ENCODE measurements at places on chromosomes 3 and 15.
A peak's percentile ranks its signal among the peaks of the same experiment; 100 is the strongest.

DNA sequence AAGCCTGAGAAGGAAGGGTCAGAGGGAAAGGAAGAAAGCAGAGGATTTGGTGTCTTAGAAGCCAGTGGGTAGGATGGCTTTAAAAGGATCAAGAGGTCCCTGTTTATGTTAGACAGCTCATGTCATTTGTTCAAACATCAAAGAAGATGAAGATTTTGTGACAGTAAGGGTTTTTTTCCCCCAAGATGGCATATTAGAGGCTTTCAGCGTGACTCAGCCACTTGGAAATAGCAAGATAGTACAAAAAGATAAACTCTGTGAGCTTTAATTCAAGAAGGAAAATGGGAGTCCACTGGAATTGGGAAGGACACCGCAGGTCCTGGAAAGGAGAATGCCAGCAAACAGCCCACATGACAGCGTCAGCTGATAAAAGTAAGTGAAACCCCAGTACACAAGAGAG is 467.1 kb upstream of the THBS1 start:
- DNase-seq: no peak

- no peak for DNase-seq
Observed at GRCh38 chr15:38145651-38146111, 107.0 kb upstream of the SPRED1 start.

- DNase-seq: no peak
Observed at GRCh38 chr3:45590822-45591546, 3.6 kb upstream of the LIMD1 start.

- no peak for DNase-seq
Observed at GRCh38 chr3:127593178-127593577, 2.6 kb upstream of the TPRA1 start.

GRCh38 chr15:35991386-35991785 is 445.4 kb upstream of the DPH6 start:
- DNase-seq: no peak

DNA sequence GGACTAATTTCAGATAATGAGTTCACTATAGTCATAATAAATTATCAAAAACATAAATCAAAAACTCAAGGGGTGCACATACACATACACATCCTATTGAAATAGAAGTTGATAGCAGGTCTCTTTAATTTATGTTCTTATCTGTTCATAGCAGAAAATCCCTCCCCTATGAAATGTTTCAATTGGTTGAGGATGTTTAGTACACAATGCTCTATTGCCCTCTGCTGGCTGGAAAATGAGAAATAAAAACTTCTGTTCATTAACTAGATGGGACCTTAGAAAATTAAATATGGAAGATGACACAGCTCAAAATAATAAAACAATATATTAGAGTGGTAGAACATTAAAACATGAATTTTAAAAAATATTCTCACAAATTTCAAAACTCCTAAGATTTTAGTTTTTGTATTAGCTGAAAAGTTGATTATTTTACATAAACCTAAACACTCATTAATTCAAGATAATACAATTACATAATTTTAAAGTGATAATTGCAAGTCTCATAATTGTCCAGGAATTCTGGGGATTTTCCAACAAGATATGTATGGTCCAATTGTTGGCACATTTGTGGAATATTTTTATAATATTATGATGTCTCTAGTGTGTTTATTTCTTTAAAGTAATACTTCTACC is 735.0 kb downstream of the ROBO1 start:
- DNase-seq: peak; percentile 60

DNA sequence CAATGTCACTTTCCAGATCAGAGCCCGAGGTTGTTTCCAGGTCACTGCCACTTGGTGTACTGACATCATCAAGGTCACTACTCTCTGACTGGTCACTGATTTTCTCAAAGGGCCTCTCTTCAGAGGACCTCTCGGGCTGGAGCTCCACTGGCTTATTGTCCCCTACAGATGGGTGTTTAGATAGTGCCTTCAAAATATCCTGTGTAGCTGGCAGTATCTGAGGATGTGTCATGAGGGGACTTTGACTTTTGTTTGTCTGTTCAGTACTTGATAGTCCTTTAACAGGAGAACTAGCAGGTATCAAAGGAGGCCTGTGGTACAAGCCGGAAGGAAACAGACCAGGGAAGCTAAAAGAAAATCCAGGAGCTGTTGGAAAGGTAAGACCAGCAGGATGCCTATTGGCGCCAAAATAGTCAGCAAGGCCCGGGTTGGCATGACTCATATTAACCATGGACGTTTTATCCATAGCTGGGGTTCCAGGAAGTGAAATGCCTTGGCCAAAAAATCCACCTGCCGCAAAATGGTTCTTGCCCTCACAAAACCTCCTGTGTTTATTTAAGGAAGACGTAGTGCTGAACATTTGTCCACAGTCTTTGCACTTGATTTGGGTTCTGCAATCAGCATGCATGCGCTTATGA is 547.3 kb downstream of the MECOM start:
- no peak for DNase-seq

- DNase-seq: peak; percentile 65
Observed at GRCh38 chr3:195117978-195118581, 152.9 kb downstream of the XXYLT1 start.

DNA sequence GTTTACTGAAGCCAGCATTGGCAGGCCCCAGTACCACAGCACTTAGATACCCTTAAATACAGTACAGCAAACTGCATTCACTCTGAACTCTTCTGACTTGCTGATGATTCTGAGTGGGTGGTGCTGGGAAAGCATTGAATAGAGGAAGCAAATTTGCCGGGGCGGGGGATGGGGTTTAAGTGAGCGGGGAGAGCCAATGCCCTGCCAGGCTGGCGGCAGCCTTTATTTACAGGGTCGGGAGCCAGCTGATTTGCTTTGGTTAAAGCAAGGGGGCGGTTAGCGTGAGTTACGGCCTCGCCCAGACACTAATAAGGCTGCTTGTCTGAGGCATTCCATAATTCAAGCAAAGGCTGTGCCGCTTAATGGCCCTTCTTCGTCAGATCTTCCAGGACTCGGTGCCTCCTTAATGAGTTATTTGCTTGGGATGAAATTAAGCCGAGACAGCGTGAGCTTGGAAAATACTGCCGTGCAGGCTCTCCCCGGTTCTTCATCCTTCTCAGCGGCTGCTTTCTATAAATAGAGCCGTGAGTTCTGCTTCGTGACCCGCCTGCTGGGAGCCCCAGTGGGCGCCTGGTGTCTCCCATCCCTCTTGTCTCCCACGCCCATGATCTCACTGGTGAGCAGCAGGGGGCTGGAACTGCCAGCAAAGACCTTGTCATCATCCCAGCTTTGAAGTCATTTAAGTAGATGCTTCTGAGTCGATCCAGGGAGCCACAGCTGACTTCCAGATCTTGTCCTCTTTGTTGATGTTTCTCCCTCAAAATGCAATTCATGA is 25.8 kb downstream of the SPSB4 start:
- peak; percentile 60 for DNase-seq

DNA sequence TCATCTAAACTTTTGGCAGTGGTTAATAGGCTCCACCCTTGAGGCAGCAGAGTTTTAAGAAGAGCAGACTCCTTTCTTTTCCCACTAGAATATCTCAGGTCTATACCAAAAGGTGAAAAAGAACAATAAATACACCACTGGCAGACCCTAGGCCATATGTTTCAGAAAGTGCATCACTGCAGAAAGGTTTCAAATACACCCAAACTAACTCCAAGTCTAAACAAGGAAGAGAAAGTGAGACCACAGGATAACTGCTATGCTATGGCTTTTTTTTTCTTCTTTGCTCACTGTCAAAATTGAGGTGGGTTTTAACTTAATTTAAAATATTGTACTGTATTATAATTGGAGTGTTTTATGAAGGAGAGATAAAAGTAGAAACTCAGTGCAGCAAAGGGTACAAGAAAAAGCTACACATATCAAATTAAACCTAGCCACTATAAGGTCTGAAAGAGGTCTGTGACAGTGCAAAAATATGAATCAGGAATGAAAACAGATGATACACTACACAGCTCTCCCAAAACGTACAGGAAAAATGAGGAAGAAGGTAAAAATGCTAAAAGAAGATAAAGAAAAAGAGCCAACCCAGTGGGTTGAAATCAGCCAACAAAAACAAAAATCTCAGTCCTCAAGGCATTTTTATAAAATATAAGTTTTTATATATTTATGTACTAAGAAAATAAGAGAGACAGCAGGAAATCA is 8.4 kb downstream of the SNX4 start:
- no peak for DNase-seq

- no peak for DNase-seq
Observed at GRCh38 chr3:111724694-111725093, 129.5 kb upstream of the ZBED2 start.

- no peak for DNase-seq
Observed at GRCh38 chr3:178097576-178097975, 438.7 kb upstream of the KCNMB2 start.

DNA sequence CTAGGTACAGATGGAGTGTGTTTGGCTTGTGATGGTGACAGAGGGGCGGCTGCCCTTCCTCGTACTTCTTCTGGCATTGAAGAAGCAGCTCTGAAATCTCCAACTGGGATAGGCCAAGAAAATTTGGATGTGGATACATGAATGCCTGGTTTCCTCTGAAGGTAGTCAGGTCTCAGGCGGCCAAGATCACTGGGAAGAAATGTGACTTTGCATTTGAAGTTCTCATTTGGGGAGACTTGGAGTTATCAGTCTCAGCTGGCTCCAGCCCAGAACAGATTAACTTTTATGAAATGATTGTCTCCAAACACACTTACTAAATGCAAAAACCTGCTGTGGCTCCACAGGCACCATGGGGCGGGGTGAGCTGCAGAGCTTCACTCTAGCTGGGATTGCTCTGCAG is 215.9 kb downstream of the THSD4 start:
- DNase-seq: no peak

GRCh38 chr15:63902671-63903035 is 68.9 kb upstream of the HERC1 start:
- DNase-seq: no peak

DNA sequence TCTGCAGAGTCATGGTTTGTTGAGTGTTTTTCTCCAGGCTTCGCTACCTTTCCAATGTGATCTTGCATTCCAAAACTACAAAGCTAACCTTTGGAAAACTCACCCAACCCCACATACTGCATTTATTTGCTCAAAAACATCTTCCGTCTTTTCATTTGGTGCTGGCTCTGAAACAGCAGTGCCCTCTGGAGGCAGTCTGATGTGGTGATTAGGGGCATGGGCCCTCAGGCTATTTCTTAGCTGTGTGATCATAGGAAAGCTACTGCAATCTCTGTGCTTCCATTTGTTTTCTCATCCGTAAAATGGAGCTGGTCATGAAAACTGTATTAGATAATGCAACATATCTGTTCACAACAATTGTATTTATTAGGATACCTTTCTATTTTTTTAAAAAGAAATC is 47.0 kb downstream of the MTHFS start:
- peak; percentile 81 for DNase-seq

DNA sequence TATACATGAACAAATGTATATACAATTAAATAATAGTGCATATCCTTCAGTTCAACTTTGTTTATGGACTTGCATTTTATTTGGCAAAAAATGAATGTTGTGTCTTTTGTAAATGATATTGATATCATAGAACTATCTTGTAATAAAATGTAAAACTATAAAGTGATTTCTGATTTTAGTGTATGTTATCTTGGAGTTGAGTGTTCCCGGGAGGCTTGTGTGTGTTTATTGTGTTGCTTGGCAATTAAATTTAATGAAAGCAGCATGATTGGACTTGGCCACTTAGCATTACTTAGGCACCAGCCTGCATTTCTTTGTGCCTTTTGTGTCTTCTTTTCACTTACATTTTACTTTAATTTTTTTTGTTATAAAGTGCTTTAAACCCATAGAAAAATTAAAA is 10.6 kb downstream of the ARHGEF26 start:
- DNase-seq: no peak

DNA sequence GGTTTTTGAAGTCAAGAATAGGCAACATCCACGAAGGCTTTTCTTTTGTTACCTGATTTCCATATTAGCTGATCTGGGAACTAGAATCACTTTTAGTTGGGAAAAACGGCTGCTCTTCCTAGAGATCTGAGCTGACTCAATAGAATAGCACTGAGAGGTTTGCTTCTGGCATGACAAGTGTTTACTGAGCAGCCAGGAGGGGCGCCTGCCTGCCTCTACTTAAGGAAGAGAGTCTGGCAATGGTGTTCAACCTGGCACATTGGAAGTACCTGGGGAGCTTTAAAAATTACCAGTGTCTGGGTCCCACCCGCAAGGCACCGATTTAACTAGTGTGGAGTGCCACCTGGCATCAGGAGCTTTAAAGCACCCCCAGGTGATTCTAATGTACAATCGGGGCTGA is 34.4 kb downstream of the FAM43A start:
- no peak for DNase-seq

DNA sequence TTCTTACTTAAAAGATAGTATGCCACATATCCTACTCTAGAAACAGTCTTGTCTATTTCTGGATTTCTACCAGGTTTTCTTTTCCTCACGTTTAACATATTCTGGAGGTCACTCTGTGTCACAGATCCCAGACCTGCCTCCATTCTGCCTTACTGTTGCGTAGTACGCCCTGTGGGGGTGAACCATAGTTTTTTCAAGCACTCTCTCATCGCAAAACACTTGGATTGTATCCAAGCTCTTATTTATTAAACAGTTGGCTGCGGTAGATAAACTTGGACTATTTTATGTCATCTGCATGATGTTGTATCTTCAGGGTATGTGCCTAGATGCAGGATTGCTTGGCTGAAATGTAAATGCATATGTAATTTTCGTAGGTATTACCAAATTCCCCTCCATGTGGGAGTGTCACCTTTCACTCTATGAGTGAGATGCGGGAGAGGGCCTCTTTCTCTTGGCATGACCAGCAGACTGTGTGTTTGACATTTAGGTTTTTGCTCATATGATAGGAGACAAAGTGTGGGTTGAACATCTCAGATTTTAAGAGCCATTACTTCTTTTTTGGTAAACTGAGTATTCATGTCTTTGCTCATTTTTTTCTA is 55.8 kb downstream of the ABTB1 start:
- no peak for DNase-seq

GRCh38 chr3:98240131-98240530 is 23.9 kb upstream of the OR5H6 start:
- peak; percentile 75 for DNase-seq

DNA sequence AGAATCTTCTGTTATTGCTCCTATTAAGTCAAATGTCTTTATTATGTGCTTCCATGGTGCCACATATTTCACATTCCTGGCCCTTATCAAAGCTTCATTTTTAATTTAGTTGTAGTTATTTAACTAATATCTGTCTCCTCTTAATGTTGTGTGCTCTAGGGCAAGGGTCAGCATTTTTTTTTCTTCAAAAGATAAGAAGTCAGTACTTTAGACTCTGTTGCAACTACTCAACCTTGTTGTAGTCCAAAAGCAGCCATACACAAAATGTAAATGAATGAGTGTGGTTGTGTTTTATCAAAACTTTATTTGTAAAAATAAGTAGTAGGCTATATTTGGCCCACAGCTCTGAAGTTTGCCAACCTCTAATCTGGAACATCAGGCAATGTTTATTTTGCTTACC is 394.7 kb upstream of the CBLB start:
- DNase-seq: no peak

- DNase-seq: no peak
Observed at GRCh38 chr3:57696801-57697321, 4.0 kb upstream of the DENND6A start.

DNA sequence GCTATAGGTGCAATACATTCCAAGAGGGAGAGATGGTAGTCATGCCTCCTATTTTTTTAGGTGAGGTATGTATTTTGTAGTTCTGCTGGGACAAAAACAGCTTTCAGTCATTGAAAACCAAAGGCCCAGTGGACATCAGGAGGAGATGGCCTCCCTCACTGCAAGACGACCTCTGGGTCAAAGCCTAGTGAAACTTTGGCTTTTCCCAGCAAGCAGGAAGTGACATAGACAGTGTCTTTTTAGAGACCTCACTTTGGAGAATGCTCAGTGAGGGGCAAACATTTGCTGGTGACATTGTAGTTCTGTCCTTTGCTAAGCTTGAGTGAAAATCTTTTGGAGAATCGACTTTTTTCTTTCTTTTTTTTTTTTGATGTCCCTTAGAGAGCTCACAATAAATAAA is 27.3 kb downstream of the LIPC start:
- no peak for DNase-seq
